Muscle of back (tissue), 13 donors: ENCODE measurements at places on chromosomes 12 and 14.
A peak's percentile ranks its signal among the peaks of the same experiment; 100 is the strongest.

GRCh38 chr12:47808050-47808449 is 11.7 kb downstream of the HDAC7 start:
- peak; percentile 80 for DNase-seq

- DNase-seq: no peak
These were observed 57.5 kb upstream of the PIWIL1 start for GRCh38 chr12:130280231-130280630.

- DNase-seq: no peak
These were observed 51.6 kb upstream of the CRY1 start for GRCh38 chr12:107144990-107145389.

GRCh38 chr14:23121361-23121771 is 2.3 kb upstream of the CEBPE start:
- DNase-seq: no peak

- no peak for DNase-seq
These were observed 2.5 kb upstream of the C1QL4 start for GRCh38 chr12:49339464-49339861.

GRCh38 chr12:73514672-73515071 is 1023.0 kb upstream of the ATXN7L3B start:
- no peak for DNase-seq

- DNase-seq: no peak
These were observed 164.4 kb downstream of the CAND1 start for GRCh38 chr12:67433385-67434175.

DNA sequence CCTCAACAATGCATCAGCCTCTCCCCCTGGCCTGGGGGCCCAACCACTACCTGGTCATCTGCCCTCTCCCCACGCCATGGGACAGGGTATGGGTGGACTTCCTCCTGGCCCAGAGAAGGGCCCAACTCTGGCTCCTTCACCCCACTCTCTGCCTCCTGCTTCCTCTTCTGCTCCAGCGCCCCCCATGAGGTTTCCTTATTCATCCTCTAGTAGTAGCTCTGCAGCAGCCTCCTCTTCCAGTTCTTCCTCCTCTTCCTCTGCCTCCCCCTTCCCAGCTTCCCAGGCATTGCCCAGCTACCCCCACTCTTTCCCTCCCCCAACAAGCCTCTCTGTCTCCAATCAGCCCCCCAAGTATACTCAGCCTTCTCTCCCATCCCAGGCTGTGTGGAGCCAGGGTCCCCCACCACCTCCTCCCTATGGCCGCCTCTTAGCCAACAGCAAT is 7.4 kb upstream of the RNU7-1 start:
- no peak for DNase-seq

DNA sequence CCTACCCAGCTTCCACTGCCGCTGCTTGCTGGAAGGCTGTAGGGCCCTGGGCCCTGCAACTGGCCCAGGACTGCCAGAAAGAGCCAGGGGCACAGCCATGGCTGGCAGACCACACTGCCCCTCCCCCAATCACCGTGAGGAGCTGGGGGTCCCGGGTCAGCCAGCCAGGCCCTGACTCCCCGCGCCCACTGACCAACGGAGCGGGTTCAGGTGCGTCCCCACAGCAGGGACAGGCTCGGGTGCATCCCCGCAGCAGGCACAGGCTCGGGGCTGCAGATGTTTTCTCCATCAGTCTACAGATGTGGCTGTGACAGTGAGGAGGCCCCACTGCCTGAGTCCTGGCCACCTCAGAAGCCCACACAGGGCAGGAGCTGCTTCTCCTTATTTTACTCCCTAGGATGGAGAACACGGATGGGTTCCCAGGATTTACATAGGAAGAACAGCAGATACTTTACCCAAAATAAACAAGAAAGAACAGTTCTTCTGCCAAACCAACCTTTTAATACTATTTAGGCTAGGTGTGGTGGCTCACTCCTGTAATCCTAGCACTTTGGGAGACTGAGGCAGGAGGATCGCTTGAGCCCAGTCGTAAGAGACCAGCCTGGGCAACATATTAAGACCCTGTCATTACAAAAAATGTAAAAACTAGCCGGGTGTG is 61.1 kb downstream of the TESC start:
- no peak for DNase-seq
